ENCODE measurements at places on chromosomes 13 and 19.
A peak's percentile ranks its signal among the peaks of the same experiment; 100 is the strongest.

DNA sequence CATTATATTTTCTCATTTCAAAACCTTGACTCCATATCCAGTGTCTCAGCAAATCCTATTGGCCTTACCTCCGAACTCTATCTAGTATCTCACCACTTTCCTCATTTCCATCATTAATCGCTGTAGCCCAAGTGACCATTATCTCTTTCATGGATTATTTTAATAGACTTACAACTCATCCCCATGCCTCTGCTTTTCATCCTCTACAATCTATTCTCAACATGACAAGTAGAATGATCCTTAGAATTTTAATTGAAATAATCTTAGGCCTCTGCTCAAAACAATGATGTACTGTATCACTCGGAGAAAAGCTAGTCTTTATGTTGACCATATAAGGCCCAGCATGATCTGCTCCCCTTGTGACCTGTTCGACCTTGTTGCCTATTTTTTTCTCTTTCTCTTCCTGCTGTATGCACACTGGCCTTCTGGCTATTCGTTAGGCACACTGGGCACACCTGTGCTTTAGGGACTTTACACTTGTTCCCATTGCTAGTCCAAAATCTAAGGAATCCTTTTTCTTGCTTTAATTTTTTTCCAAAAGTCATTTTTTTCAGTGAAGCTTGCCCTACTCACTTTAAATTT lies 21.4 kb downstream of the DNAJC15 start:
- DNase-seq, result no peak

GRCh38 chr13:30991184-30991583 lies 58.7 kb downstream of the TEX26 start:
- DNase-seq, result no peak

DNA sequence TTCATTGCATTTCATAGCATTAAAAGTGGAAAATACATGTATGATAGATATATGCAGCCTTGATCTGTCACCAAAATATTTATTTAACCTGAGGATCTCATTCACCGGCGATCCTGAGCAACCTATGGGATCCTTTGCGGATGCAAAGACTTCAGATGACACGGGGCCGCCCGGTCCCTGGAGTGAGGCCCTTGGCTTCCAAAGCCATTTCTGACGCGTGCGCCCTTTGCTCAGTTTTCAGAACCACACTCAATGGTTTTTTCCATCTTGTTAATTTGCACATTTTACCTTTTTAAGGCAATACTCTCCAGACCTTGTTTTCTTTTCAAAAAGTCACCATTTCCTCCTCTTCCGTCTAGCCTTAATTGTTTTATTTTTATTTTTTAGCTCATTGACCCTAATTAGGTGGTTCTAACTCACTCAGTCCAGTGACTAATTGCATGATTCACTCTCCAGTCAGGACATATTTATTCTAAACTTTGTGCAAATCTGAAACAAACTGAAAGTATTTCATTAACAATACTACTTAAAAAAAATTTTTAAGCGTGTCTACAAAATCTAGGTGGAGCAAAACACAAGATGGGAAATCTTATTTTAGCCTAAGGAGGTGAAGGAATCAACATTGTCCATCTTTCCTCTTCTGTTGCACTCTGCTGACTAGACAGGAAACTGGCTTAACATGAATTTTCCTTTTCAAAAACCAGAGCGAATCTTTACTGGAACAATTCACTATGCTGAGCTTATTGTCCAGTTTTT lies 47.9 kb downstream of the COL4A1 start:
- no peak for DNase-seq

DNA sequence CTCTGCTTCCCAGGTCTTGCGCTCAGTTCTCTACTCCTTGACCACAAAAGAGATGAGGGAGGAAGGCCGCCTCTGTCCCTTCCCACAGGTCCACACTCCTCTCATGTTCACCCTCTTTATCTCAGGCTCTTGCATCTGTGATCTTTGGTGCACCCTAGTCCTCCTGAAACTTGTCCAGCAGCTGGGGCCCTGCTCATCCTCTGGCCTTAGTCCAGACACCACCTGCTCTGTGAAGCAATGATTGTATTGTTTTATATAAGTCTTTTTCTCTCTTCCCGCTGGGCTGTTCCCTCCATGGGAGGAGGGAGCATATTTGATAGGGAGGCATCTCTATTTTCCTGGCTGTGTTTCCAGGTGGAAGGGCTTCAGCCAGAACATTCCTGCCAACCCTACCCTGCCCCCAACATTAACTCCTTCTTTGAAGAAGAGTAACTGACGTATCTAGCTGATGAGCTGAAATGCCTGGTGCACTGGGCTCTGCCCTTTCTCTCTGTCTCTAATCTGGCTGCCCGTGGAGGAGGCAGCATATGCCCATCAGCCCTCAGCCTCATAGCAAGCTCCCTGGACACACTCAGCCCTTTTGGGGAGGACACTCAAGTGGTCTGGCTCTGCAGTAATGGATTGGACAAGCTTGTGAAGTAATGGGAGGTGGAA lies 38.2 kb upstream of the SIAH3 start:
- no peak for DNase-seq

DNA sequence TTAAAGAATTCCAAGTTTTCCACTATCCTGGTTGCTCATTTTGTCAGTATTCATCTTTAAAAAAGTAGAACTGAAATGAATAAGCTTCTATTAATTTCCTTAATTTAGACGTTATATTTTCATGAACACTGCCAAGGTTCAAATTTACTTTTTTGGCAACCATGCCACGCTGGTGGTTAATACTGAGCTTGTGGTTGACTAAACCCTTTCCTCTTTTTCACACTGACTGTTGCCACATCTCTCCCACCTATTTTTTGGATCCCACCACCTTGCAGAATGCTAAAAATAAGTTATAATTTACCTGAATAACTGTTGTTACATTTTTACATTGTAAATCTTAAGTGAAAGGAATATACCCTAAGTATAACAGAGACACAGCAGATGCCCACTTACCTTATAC lies 45.0 kb downstream of the FLT3 start:
- DNase-seq, result no peak

DNA sequence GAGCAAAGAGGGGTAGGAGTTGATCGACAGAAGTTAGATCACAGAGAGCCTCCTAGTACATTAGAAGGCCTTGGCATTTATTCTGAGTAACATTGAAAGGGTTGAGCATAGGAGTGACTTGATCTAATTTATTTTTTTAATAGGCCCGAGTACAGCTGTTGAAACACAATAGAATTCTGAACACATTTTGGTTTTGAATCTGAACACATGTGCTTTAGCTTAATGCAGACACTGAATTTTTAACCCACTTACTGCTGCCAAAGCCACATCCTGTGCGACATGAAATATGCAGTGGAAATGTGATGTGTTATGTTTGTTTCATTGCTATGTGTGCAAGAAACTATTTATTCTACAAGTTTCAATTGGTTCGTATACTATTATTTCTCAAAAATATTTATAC lies 1505.9 kb downstream of the PCDH9 start:
- no peak for DNase-seq

- no peak for DNase-seq
Measured at GRCh38 chr19:32164384-32164992, 180.9 kb upstream of the ZNF507 start.

- no peak for DNase-seq
Measured at GRCh38 chr13:99898421-99898820, 73.1 kb downstream of the ZIC5 start.

DNA sequence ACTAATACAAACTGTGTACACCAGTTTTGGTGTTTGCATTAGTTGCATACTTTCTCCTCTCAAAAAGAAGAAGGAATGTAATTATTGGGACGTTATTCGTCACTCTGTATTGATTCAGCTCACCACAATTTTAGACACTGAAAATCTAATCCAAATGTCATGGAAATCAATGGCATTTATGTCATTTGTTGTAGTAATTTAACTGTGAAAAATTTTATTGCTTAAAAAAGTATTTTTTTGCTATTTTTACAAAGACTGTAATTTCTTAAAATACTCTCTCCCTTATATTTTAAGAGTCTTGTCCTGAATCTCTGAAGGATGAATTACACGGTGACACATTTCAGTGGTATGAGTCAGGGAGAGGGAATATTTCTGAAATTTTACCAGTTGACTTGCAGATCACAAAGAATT lies 2117.6 kb downstream of the PCDH9 start:
- no peak for DNase-seq

- DNase-seq, result peak; percentile 46
Measured at GRCh38 chr13:26011996-26012821, 39.6 kb downstream of the SHISA2 start.

GRCh38 chr13:111620586-111620985 lies 300.1 kb downstream of the TEX29 start:
- no peak for DNase-seq

GRCh38 chr19:54247106-54247930 lies 4.7 kb upstream of the LILRA6 start:
- no peak for DNase-seq

DNA sequence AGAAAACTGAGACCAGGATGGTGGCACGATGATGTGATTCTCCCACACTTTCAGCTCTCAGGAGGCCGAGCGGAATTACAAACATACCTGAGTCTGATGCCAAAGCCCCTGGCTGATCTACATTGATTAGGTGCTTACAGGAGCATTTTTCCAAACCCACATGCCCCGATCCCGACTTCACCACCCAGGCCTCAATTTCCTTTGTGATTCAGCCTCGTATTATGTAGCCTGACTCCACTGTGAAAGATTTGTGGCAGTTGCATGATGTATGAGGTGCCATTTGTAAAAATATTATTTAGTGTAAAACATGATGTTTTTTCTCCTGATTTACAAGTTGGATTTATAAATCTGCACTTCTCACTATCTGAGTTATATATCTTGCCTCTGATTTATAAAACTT lies 118.0 kb downstream of the TSHZ3 start:
- DNase-seq, result no peak

- DNase-seq, result no peak
Measured at GRCh38 chr13:20019043-20019442, 60.5 kb downstream of the ZMYM2 start.

DNA sequence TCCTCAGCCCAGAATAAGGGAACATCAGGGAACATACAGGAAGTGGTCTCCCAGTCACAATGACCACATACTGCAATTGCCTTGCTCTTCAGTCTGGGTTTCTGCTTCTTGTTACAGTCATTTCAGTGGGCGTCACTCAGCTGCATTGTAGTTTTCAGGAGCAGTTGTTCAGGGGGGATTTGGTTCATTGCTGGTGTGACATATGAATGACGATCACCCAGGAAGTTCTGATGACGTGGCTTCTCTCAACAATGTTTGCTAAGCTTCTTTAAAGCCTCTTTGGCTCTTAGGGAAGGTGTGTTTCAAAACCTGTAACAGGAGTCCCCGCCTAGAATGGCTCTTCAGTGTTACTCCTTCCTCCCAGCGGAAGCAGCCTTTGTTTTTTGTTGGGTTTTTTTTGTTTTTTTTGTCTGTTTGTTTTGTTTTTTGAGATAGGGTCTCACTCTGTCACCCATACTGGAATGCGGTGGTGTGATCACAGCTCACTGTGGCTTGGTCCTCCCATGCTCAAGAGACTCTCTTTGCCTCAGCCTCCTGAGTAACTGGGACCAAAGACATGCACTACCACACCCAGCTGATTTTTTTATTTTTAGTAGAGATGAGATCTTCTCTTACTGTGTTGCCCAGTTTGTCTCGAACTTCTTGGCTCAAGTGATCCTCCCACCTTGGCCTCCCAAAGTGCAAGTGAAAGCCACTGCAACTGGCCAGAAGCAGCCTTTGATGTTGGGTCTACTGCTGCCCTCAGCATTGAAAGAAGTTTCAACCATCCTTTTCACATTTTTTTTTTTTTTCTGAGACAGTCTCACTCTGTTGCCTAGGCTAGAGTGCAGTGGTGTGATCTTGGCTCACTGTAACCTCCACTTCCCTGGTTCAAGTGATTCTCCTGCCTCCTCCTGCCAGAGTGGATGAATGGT lies 1.4 kb upstream of the SCEL start:
- DNase-seq, result no peak

Data from stimulated activated CD4-positive, alpha-beta T cell treated with anti-CD3 and anti-CD28 coated beads, Interleukin-12 subunit alpha, Interleukin-12 subunit beta, amount 100 ng/mL, for 4 hours (primary cell).